ENCODE measurements at places on chromosomes 13 and 19. TPM values are rescaled to one million over a fixed set of nuclear protein-coding genes. Genes with fewer than 3 reads are reported as not detected.

MBD3L3 gene
- not detected for total RNA-seq

ZNF439 gene
- total RNA-seq = 26.2 TPM

IGLON5 gene
- 0.21 TPM for total RNA-seq

ACP5 gene
- total RNA-seq = 1.1 TPM

GNG7 gene
- 2.8 TPM for total RNA-seq

ACER1 gene
- not detected for total RNA-seq
